Lower leg skin (tissue), 4 donors: ENCODE measurements at places on chromosomes 3 and 15.

- DNase-seq: no peak
Measured at GRCh38 chr3:135982922-135983581, 17.5 kb downstream of the PPP2R3A start.

GRCh38 chr15:32956006-32956405 is 238.2 kb downstream of the GREM1 start:
- DNase-seq: no peak

- DNase-seq: no peak
Measured at GRCh38 chr15:33016405-33017024, 178.0 kb downstream of the FMN1 start.

DNA sequence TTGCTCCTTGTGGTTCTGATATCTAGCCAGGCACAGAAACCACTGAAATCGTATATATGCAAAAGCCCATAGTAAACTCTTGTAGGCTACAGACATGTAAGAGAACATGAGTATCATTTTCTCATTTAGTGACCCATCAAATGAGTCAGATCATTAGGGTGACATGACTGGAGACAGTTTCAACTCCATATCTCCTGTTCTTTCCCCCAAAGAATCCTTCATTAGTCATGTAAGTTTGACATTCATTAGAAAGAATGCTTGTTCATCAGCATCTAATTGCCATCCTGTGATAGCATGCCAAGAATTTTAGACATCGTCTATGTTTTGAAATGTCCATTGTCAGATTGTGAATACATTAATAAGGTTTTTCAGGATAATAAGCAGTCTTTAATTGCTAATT is 264.9 kb upstream of the TPM1 start:
- no peak for DNase-seq

DNA sequence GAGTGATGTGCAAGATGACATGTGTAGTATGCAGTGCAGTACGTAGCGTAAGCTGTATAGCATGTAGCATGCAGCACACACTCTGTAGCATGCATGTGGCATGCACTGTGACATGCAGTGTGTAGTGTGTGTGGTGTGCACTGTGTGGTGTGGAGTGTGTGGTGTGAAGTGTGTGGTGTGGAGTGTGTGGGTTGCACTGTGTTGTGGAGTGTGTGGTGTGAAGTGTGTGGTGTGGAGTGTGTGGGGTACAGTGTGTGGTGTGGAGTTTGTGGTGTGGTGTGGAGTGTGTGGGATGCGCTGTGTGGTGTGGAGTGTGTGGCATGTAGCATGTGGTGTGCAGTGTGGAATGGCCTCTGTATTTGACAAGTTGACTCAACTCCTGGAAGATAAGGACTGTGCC is 39.2 kb downstream of the ROPN1B start:
- no peak for DNase-seq
